ENCODE measurements at places on chromosomes 6 and 20.

DNA sequence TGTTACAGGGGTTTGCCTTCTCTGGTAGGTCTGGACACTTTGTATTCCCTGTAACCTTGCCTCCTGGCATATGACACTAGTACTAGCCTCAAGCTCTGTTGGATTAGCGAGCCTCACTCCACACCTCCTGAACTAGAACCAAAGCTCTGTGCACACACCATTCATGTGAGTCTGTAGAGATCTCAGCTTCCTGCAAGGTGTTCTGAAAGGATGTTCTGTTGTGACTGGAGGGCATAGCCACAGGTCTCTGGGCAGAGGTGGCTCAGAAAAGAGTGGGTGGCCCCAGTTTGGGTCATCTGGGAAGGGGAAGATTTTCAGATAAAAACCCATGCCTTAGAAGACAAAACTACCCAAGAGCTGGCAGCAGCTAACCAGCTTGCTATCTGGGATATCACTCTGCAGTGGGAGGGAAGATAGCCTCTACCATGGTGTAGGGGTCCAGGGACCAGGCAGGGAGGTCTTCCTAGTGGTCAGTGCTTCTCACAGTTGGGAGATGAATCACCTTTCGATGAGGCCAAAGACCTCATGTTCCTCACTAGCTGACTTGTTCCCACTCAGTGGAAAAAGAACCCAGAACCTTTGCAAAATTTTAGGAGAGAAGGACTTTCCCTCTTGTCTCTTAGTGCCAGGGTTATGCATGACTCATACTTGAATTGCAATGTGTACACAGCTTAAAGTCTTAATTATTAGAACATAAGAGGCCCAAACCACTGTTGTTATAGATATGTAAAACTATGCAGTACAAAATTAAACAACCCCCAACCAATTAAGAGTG, 41.4 kb downstream of the HLA-F start:
- DNase-seq, result no peak

GRCh38 chr6:43972913-43973300, 154.3 kb downstream of the MRPL14 start:
- no peak for DNase-seq

- no peak for DNase-seq
Observed at GRCh38 chr6:164048840-164049516, 634.5 kb downstream of the QKI start.

- no peak for DNase-seq
Observed at GRCh38 chr20:24518515-24518914, 49.1 kb downstream of the SYNDIG1 start.

DNA sequence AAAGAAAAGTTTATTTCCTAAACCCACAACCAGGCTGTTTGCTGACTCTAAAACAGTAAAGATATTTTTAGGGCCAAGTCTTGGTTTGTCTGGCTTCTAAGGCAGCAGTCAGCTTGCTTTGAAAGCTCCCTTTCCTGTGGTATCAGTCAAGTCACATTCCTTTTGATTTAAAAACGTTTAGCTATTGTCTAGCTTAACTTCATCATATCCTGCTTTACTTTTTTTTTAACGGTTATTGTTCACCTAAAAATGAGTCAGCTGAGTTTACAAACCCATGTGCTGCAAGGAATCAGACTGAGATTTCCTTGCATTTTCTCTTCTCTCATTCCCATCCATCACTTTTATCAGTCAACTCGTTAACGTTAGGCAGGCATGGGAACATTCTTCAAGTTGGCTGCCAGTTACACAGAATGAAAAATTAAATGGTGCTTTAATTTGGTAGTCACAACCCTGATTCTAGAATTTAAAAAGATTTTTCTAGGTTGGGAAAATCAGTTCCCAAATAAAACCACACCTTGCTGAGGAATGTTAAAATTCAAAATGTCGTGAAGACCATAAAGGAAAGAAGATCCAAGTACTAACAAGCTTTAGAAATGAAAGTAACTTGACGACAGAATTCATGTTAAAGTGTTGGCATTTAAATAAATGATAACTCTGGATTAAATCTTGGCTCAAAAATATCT, 45.9 kb downstream of the ELOVL5 start:
- DNase-seq, result no peak

DNA sequence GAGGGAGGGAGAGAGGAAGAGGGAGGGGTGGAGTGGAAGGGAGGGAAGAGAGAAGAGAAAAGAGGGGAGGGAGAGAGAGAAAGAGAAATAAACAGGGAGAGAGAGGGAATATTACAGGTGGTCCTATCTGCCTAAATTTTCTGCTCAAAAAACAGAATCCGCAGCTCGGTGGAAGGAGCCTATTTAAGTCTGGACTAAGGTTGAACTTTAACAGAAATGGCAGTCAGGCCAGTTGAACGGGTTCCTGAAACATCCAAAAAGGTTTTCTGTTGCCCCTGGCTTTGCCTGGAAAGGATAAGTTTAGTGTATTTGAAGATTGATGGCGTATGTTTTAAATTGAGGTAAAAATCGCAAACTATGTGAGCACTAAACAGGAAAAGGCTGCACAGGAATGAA, 2.2 kb downstream of the TFAP2B start:
- no peak for DNase-seq

GRCh38 chr6:128605961-128606360, 85.6 kb upstream of the PTPRK start:
- no peak for DNase-seq

GRCh38 chr20:33348136-33348937, 53.0 kb downstream of the CDK5RAP1 start:
- DNase-seq, result no peak

- DNase-seq, result no peak
Observed at GRCh38 chr6:74671558-74672025, 534.3 kb downstream of the COL12A1 start.

DNA sequence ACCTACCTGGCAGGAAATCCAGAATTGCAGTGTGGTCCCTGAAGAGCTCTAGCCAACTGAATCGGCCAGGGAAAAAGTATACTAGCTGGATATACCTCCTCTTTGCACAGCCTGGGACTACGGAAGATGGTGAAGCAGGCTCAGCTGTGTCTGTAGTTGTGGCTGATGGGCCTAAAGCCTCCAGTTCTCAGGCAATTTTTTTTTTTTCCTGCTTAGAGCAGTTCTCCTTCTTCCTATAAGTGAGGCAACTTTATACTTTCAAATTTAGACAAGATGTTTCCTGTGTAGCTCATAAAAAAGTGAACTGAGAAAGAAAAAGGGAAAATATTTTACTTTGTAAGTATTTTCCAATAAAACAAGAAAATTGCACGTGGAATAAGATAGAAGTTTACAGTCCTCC, 172.9 kb downstream of the CARMIL1 start:
- DNase-seq, result no peak

GRCh38 chr6:16336911-16337294, 98.5 kb downstream of the GMPR start:
- no peak for DNase-seq

DNA sequence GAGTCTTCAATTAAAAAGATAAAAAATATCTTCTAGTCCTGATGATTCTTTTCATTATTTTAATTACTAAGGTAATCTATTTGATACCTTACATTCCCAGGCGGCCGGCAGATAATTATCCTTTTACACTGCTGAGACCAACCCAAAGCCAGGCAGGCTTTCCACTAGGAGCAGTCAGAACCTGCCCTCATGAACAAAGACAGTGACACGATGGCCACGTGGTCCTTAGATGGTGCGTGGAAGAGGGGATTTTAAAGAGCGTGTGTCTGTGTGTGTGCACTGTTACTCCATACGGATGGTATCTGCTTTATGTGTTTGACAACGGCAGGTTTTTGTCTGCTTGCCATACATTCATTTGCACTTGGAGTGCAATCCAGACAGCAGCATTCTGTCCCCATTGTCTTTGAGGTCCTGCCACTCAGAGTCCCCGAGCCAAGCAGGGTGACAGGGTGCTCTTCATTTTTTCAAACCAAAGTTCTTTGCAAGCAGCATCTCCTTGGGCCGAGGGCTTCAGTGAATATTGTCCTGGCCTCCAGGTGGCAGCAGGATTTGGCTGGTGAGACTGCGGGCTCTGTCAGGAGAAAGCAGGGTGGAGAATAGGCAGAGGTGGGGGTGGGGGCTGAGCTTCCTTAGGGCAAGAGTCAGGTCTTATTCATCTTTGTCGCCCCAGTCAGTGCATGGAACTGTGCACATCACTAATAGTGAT, 260.5 kb downstream of the NRN1 start:
- no peak for DNase-seq

DNA sequence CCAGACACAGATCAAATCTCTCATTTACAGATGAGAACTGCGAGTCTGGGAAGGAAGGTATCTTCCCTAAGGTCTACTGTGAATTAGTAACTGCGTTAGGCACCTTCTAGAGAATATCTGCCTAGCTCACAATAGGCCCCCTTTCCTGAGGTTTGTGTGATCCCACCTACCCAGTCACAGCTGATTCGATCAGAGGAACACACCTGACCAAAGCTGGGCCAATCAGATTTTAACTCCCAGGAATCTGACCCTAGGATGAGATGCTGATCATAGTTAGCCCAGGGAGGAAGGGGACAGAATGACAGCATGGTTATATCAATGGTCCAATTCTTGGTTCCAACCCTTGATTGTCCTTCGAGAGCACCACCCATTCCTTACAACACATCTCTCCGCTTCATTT, 7.4 kb upstream of the CCDC167 start:
- no peak for DNase-seq

GRCh38 chr20:44597930-44598329, 15.6 kb downstream of the PKIG start:
- no peak for DNase-seq

DNA sequence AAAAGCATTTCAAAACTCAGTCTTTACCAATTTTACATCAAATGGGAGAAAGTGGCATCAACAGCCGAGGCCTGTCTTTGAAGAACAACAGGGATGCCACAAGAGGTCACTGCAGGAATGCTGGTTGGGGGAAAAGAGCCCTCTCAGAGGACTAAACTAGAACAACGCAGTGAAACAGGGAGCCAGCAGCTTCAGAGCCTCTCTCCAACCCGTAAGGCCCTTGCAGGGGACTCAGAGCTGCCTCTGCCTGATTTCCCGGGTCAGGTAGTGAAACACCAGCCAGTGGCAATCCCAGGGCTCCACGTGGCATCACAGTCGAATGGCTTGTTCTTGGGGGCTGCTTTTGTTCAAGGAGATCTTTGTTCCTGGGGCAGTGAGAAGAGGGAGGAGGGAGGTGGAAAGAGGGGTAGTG, 55.0 kb upstream of the KCNK16 start:
- DNase-seq, result no peak

- DNase-seq, result no peak
Observed at GRCh38 chr6:126650931-126651330, 311.0 kb downstream of the CENPW start.

DNA sequence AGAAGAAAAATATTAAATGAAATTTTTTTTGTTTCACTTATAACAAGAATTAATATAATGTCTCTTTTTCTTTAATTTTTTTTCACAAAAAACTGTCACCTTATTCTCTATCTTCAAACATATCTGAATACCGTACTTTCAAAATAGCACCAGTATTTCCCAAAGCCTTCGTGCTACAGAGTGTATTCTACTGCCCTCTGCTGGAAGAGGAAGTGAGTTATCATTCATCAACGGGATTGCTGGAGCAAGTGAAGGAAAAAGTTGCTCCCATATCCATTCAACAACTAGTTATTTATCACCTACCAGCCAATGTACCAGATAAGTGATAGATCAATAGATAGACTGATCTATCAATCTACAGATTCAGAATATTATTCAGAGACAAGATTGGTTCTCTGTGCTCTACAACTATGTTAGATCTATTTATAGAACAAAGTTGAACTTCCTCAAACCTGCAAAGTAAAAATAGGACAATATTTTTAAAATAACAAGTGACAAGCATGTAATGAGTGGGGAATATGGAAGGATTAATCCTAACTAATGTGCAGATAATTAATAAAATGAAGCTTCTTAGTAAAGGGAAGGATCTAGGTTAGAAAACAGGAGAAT, 26.7 kb upstream of the TFAP2B start:
- DNase-seq, result no peak

GRCh38 chr6:108365478-108365877, 70.6 kb downstream of the AFG1L start:
- no peak for DNase-seq

DNA sequence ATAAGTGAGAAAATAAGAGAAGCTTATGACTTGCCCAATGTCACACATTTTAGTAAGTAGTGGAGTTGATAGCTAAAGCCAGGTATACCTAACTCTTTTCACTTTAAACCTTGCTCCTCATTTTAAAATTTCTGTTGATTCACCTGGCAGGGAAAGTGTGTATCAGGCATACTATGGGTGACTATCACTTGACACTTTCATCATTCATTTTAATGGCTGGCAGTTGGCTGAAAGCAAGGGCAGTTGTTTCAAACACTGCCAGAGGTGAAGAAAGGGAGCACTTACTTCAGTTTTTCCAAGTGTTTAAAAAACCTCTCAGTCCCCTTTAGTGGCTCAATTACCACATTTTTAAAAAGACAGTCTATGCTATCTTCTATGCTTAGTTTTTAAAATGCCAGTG, 78.2 kb upstream of the EMILIN3 start:
- no peak for DNase-seq

- no peak for DNase-seq
Observed at GRCh38 chr20:60036746-60037499, 78.7 kb downstream of the CDH26 start.

Measured in stimulated activated CD4-positive, alpha-beta T cell treated with anti-CD3 and anti-CD28 coated beads, Interleukin-15, amount 100 ng/mL, for 1 hour (primary cell).